Daoy (cell line): ENCODE measurements at places on chromosomes 4 and X. TPM values are rescaled to one million over a fixed set of nuclear protein-coding genes. Genes with fewer than 3 reads are reported as not detected.
A peak's percentile ranks its signal among the peaks of the same experiment; 100 is the strongest.

DNA sequence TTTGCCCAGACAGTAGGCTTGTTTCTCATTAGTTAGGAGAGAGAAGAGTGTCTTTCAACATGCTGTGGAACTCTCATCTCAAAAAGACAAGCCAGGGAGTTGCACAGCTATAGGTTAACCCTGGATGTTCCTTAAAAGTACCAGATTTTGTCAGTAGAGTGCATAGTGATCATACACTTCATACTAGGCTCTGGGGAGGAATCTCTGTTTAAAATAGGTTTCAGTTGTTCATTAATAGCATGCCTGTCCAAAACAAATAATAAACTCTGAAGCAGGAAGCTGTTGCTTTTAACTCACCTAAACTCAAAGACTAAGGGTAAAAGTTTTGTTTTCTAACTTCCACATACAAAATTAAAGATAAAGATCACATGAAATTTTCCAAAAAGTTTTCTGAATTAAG lies 1948.4 kb downstream of the C4orf33 start:
- DNase-seq: no peak

SPANXB1 gene
- 131 and 190 TPM in 2 replicates for total RNA-seq

LUZP4 gene
- total RNA-seq: not detected in 2 replicates

DNA sequence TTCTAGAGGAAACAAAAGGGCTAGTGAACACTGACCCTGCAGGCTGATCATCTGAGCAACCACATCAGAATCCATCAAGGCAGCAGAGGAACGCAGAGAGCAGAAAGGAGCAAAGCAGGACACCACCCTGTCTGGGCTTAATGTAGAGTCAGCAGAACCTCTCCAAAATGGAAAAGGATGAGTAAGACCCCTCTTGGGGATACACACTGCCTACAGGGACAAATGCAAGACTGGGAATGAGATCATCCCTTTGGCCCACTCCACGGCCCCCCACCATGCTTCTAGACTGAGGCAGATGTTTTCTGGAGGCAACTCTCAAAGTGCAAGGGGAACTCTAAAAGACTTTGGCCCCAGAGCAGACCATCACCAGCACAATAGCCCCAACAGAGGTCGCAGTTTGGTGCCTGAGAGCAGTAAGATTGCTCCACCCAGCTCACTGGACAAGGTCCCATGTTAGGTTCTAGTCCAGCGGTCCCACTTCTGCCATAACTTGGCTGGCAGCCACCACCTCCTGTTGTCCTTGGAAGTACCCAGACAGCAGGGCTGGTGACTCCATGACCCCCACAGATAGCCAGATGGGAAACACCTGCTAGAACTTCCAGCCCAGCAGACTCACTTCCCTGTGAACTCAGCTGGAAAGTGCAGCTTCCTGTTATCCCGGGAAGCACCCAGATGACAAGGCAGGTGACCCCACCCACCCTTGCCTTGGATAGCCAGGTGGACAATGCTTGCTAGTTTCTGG lies 372.7 kb downstream of the INPP4B start:
- DNase-seq: peak; percentile 5

- no peak for DNase-seq
Observed at GRCh38 chr4:16659079-16659478, 239.4 kb downstream of the LDB2 start.

DNA sequence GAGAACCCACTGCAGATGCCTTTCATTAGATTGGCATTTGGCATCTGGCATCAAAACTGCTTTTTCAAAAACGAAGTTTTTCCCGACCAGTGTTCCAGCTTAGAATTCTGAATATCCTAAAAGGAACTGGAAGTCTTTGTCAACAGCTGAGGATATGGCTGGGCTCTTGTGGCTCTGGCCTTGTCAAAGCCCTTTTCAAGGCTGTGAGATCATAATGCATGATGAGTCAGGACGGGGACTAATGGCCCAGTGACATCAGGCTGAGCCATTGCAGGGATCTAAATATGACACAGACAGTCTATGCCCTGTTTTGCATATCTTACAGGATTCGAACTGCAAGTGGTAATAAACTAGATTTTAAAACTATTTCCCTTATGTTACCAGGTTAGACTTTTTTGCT lies 306.4 kb downstream of the PTTG2 start:
- DNase-seq: peak; percentile 74

DNA sequence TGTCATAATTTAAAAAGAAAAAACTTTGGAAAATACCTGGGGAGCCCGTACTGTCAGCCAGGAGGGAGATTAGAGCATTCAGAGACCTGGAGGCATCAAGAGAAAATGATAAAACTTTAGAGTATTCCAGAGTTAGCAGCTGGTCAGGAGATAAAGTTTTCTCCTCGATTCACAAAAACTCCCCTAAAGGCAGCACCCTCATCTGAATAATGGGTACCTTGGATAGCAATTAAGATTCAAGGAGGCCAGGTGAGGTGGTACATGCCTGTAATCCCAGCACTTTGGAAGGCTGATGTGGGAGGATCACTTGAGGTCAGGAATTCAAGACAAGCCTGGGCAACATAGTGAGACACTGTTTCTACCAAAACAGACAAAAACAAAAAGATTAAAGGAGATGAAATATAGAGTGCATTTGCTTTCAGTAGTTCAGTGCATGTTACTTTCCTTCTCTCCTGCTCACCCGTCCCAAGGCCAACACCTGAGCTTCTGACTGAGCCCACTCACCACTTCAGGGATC lies 18.6 kb upstream of the RAB40A start:
- no peak for DNase-seq

DNA sequence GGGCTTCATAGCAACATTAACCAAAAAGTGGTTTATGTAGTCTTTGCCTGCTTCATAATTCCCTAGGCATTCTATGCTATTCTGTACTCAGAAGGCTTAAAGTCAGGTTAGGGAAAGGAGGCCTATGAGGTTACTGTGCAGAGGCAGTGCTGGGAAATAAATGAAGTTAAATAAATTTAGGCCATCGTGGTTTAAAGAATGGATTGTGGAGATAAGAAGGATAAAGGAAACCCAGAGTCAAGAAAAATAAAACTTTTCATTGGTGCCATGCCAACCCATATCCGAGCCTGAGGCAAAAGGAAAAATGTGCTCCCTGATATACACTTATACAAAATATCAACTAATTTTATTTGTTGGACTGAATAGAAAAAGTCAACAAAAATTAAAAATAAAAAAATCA lies 70.2 kb downstream of the AR start:
- no peak for DNase-seq

- no peak for DNase-seq
Observed at GRCh38 chrX:118373538-118373937, 27.6 kb downstream of the WDR44 start.

GABRQ gene
- 0.63 and 1.3 TPM in 2 replicates for total RNA-seq

DNA sequence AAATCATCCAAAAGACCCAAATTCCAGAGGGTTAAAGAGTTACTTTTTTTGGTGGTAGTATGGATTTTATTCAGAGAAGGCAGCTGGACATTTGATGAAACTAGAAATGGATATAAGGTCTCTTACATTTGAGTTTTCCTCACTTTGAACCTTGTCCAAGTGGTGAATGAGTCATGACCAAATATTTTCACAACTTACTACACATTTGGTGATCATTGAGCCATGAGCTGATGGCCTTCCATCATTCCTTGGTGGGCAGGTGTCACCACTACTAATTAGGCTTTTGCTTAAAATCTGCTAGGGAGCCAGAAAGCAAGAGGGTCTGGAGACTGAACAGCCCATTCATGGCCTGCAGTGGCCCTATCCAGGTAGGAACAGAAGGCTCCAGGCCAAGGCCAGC lies 620.2 kb upstream of the INTU start:
- peak; percentile 11 for DNase-seq

GAGE2A gene
- 43.6 and 61.7 TPM in 2 replicates for total RNA-seq

DNA sequence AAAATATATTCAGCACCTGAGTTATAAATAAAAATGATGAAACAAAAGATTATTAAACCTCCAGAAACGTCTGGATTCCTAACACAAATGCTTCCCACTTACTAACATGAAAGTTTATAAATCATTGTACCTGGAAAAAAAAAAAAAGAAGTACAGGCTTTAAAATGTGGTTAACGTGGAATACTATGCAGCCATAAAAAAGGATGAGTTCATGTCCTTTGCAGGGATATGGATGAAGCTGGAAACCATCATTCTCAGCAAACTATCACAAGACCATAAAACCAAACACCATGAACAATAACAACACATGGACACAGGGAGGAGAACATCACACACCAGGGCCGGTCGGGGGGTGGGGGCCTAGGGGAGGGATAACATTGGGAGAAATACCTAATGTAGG lies 160.5 kb downstream of the ADAMTS3 start:
- no peak for DNase-seq

DNA sequence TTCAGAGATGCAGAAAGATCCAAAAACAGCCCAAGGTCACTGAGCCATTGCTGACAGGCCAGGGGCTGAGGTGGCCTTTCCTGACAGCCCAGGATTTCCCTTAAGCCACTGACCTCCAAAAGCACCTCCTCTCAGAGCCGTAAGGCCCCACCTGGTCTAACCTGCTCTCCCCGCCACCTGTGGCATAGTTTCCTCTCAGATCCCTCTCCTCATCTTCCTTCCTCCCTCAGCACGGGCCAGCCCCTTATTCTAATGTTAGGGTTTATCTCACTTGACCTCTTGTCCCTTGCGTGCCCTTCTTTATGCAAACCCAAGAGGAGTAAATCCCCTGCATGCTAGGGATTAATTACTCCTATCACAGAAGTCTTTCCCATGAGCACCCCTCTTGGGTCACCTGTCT lies 113.0 kb downstream of the RBM47 start:
- no peak for DNase-seq

TACC3 gene
- total RNA-seq: 24.5 and 34.9 TPM in 2 replicates

DNA sequence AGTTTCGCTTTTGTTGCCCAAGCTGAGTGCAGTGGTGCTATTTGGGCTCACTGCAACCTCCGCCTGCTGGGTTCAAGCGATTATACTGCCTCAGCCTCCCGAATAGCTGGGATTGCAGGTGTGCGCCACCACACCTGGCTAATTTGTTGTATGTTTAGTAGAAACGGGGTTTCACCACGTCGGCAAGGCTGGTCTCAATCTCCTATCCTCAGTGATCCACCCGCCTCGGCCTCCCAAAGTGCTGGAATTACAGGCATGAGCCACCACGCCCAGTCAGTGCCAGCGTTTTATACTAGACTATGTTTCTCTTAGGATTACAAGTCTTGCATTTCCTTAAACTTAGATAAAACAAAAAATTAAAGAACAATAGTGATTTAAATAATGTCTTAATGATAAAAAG lies 13.0 kb downstream of the KLF3 start:
- no peak for DNase-seq

GLRB gene
- 2.9 and 5.0 TPM in 2 replicates for total RNA-seq

PABPC1L2B gene
- 0.06 TPM in 1 of 2 replicates, not detected in the other for total RNA-seq

DNA sequence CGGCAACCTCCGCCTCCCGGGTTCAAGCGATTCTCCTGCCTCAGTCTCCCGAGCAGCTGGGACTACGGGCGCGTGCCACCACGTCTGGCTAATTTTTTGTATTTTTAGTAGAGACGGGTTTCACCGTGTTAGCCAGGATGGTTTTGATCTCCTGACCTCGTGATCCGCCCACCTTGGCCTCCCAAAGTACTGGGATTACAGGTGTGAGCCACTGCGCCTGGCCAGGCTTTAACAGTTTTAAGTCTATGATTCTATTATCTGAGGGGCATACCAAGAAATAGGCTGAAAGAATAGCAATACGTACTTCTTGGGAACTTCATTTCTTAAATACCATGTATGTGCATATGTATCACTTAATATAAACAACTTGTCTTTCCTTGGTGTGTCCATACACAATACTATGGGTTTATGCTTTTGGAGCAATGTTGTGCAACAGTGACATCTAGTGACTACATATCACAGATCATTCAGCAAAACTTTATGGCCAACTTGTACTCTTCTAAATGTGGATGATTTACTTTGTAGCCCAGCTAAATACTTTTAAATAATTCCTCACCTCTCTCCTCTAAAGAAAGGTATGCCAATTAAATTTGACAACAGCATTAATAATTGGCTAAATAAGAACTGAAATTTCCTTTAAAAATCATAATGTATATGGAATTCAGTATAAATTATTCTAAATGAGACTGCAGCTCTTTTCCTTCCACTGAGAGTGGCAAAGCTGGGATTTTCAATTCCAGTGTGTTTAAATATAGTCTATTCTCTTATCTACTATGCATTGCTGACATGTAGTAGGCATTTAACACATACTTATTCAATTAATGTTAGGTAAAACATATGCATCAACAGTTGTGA lies 10.4 kb downstream of the SLC9B1 start:
- DNase-seq: peak; percentile 25

GRCh38 chr4:23899565-23899964 lies 9.7 kb upstream of the PPARGC1A start:
- no peak for DNase-seq

- DNase-seq: no peak
Observed at GRCh38 chr4:82899374-82900065, 1.0 kb upstream of the THAP9 start.

DNA sequence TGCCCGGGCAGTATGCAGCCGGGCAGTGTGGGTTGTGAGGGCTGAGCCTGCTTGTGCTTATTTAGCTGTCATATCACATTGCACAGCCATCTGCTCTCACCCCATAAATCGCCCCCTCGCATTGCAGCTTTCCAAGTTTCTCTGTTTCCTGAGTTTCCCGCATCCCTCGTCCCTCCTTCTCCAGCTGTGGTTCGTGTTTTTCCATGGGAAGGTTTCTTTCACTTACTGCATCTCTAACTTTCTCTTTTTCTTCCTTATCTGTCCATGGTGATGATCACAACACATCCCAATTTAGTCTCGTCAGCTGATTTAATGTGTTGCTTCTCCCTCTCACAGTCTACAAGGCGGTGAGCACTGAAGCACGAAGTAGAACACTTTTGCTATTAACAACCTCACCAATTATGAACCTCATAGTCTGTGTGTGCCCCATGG lies 118.1 kb downstream of the ENPP6 start:
- DNase-seq: no peak

DNA sequence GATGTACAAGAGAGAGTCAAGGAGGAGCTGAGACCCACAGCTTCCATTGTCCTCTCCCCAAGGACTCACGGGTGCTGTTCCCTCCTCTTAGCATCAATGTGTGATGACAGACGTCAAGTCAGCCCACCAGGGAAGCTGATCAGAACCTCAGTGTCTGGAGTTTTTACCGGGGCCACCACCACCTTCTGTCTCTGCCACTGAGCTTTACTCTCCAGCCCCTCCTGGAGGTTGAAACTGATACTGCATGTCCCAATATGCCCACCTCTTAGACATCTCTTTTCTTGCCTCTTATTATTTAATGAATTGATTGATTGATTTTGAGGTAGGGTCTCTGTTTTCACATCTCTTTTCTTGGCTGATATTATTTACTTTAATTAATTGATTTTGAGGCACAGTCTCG lies 10.3 kb upstream of the AKAP17A start:
- peak; percentile 32 for DNase-seq

DNA sequence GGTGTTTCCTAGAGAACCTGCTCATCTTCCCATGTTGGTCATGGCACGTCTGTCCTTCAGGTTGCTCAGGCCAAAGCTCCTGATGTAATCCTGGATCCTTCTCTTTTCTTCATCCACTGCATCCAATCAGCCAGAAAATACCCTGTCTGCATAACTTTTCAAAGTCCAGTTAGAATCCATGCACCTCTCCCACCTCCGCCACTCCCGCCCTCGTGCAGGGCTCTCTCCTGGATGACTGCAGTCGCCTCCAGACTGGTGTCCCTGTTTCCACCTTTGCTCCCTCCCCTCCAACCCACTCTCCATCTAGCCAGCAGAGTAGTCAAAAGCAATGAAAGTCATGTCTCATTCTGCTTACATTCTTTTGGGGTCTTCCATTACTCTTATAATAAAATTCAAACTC lies 16.0 kb downstream of the CNGA2 start:
- no peak for DNase-seq
